ENCODE measurements at places on chromosomes 3 and 15.

DNA sequence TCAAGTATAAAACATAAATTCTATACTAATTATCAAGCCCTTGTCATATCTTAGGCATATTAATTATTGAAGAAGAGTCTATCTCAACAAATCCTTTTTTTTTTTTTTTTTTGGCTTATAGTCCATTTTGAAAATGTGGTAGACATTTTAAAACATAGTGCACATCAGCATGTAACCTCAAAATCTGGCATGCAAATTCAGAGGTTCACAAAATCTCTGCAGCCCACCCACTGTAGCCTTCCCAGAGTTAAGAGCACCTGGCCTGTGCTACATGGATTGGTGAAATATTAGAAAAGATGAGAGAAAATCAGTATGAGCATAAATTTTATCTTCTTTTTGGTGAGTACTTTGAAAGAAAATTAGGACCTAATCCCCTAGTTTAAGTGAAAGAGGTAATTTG, 84.8 kb downstream of the MBNL1 start:
- no peak for DNase-seq

DNA sequence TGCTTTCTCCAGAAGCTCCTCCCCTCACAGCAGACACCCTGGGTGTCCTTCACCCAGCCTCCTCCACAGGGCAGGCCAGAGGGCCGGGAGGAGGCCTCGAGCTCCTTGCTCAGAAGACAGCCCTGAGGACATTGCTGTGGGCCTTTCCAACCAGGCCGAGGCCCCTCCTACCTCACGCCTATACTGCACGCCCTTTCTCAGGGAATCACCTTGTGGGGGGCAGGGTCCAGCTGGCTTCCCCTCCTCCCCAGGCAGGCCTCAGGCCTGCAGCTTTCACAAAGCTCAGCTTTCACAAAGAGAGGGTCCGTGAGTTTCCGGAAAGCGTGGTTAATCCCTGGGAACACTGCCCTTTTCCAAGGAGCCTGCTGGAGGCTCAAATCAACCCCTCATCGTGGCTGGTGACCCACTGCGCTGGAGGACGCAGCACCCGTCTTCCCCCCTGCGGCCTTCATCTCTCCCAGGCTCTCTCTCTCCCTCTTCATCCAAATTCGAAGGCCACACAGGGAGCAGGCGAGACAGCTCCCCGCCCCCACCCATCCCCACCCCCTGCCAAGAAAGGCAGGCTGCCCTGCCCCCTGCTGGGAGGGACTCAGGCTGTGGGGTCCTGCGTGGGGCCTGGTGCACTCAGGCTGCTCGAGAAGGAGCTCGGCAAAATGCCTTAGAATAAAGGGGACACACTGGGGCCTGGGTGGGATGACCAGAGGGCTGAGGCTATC, 79.4 kb downstream of the OCA2 start:
- DNase-seq, result no peak

GRCh38 chr3:151430821-151431484, 29.9 kb downstream of the IGSF10 start:
- DNase-seq, result no peak

DNA sequence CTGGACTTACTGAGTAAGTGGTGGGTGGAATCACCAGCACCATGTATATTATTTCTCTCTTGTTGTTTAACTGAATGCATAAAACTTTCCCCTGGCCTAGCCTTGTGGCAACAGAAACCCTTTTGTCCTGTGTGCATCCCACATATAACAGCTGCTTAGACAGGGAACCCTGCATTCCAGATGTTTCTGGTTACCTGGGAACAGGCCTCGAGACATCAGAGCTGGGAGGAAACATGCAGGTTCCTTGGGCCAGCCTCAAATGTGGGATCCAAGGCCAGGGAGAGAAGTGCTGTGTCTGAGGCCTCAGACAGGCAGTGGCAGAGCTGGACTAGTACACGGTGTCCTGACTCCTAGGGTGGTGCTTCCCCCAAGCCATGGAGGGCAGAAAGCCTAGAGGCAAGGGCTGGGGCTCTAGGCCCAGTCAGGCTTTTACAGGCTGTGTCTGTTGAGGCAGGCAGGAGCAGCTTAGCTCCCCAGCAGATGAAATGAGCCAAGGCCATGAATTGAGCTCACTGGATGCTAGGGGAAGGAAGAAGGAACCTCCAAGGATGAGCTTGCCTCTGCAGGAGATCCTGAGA, 57.7 kb downstream of the ITGA11 start:
- DNase-seq, result no peak

GRCh38 chr3:129822679-129823078, 70.8 kb downstream of the TMCC1 start:
- DNase-seq, result no peak

DNA sequence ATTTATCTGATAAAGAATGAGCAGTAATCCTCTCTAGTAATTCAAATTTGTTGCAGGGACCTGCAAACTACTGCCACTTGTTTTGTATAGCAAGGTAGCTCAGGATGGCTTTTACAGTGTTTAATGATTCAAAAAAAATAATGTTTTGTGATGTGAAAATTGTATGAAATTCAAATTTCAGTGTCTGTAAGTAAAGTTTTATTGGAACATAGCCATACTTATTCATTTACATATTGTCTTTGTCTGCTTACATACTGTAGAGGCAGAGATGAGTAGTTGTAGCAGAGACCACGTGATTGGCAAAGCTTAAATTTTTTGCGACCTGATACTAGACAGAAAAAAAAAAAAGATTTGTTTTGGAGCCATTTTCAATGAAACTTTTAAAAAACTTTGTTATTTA, 6.5 kb upstream of the UTS2B start:
- DNase-seq, result no peak

GRCh38 chr3:157417247-157417646, 19.4 kb upstream of the PTX3 start:
- DNase-seq, result no peak

- DNase-seq, result no peak
Measured at GRCh38 chr3:181725830-181726229, 14.1 kb downstream of the SOX2 start.

DNA sequence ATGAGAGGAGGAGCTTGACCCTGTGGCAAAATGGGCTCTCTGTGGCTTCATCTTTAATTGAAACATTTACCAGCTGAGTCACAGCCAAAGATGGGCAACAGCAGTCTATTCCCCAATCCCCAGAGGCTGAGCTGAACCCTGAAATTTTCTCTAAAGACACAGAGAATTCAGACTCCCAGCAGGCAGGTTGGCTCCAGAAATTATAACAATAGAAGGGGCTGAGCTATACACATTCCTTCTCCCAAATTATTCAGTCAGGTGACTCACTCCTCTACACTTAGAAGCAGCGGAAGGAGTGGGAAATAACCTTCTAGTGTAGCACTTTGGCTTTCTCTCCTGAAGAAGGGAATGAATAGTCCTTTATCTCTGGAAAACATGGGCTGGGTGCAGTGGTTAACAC, 264.3 kb upstream of the ARHGEF26 start:
- DNase-seq, result no peak

DNA sequence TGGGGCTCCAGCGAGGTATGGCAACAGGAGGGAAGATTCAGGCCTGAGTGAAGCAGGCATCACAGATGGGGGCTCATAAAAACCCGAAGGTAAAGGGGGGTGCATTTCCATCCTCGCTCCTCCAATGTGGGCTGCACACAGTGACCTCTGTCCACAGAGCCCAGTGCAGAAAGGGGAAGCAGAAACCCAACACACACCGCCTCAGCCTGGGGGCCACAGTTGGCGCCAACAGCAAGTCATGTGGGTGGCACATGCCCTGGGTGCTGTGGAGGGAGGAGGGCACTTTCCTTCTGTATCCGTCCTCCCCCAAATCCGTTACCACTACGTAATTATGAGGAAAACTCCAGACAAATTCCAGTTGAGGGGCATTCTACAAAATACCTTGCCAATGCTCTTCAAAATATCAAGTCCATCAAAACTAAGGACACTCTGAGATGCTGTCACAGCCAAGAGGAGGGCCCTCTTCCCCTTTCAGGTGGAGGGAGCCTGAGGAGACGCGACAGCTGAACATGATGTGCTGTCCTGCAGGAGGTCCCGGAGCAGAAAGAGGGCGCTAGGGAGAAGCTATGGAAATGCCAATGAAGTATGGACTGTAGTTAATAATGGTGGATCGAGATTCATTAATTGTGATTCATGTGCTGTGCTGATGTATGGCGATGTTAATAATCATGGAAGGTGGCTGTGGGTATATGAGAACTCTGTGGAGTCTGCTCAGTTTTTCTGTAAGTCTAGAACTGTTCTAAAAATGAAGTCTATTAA, 16.4 kb downstream of the APBA2 start:
- DNase-seq, result no peak

GRCh38 chr3:112982710-112983109, 7.8 kb upstream of the CD200R1 start:
- DNase-seq, result no peak

DNA sequence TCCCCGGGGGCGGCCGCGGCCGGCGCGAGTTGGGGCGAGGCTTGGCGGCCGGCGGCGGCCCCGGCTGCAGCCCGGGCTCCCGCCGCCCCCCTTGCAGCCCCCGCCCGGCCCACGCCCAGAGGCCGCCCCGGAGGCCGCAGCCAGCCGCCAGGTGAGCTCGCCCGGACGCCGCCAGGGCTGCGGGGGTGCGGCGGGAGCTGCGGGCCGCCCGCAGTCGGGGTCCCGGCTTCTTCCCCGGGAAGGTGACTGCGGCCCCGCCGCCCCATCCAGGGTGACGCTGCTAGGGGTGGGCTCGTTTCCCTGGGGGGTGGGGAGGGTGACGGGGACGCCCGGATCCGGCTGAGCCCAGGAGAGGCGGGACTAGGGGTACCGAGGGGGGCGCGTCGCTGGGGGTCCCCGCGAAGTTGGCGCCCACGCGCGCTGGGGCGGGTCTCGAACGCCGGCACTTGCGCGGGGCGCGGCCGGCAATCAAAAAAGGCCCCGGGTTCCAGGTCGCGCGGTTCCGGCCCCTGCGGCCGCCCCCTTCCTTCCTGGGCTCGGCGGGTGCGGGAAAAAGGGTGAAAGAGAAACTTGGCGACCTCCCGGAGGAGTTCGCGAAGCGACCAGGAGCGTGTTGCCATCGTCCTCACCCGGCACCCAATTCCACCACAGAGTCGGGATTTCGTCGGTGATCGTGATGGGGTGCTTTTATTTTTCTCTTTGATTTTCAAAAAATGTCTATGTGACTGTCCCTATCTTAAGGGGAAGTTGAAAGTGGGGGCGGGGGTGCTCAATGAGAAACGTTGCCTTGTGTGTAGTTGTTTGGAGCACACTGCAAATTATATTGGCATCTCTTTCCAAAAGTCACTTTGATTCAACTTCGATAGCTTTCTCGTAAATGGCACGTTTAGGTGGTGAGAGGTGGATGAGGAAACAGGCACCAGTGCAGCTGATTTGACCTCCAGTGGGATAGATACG, 619 bp downstream of the ATXN7 start:
- no peak for DNase-seq

DNA sequence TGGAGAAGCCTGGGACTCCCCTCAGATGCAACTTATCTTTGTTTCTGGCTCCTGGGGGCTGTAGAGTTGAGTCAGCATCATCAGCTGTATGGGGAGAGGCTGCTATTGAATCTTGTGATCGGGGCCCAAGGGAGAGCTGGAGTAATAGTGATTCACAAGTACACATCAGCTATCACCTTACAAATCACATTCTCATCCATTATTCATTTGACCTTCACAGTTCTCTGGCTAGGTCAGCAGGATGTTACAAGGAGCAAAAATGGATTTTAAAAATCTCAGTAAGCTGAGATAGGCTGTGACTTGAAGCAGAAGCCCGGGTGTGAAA, 175.0 kb downstream of the OPA1 start:
- DNase-seq, result no peak

GRCh38 chr3:127671523-127672428, 976 bp upstream of the ABTB1 start:
- no peak for DNase-seq

DNA sequence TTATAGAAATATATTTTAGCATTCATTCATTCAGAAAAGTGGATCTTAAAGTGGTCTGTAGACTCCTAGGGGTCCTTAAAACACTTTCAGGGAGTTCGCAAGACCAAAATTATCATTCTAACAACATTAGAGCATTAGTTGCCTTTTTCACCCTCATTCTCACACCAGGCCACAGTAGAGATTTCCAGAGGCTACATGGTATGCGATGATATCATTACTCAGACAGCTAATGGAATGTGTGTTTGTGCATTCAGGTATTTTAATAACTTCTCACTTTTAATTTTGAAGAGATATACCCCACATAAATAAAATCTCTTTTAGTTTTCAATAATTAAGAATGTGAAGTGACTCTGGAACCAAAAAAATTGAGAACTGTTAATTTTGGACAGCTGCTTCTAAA, 206.9 kb downstream of the NSUN3 start:
- no peak for DNase-seq
